Bronchus fibroblast of lung (primary cell): ENCODE measurements at places on chromosomes 16 and 17. TPM values are rescaled to one million over a fixed set of nuclear protein-coding genes. Genes with fewer than 3 reads are reported as not detected.

Gene TNS4
- total RNA-seq, result under 0.01 and 0.17 TPM in 2 replicates

Gene LRRC46
- 0.15 TPM in 1 of 2 replicates, not detected in the other for total RNA-seq

Gene ZNF624
- 1.8 and 3.2 TPM in 2 replicates for total RNA-seq

Gene NUBP1
- 30.9 and 35.5 TPM in 2 replicates for total RNA-seq

Gene NXPH3
- under 0.01 TPM in 1 of 2 replicates, not detected in the other for total RNA-seq
